T-cell (primary cell): ENCODE measurements at places on chromosomes 3 and 15. TPM values are rescaled to one million over a fixed set of nuclear protein-coding genes. Genes with fewer than 3 reads are reported as not detected.

PATL2 gene
- total RNA-seq: 48.5 TPM

DNA sequence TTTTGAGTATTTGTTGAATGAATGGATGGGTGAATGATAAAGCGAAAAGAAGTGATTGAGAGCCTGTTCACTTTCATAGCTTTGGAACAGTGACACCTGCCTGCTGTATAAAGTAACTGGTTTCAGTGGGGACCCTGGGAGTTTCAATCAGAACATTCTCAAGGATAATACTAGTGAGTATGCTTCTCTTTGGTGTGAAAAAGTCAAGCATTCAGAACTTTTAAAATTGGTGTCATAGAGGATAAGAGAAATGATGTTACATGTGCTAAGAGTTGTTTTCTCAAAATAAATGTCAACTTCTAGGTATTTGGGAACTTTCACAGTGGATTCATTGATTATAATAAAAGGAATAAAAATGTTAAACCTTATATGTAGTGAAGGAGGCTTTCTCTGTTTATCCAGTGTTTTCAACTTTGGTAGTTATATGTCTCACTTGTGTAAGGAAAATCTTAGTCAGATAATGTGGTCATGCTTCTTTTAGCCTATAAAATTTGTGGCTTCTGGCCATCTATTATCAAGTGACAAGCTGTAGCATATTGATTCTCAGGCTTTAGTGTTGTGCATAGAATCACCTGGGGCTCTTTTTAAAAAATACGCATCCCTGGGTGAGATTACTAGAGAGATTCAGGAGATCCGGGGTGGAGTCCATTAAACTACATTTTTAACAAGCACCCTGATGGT lies 11.9 kb downstream of the LRCH3 start:
- DNase-seq: no peak

DNA sequence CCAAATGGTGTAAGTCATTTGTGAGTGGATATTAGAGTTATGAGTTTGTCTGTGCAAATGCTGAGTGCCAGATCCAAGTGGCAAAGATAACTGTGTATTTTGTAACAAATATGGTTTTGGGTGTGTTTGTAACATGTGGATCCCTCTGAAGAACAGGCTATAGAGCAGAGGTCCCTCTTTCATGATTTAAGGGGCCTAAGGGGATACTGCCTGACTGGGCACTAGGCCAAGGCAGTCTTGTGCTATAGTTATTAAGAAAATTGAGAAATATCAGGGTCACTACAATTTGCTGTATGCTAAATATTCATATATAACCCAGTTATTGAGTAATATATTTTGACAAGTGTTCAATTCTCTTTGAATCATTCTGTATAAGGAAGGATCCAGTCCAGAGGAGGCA lies 555.6 kb upstream of the RGMA start:
- no peak for DNase-seq

DNA sequence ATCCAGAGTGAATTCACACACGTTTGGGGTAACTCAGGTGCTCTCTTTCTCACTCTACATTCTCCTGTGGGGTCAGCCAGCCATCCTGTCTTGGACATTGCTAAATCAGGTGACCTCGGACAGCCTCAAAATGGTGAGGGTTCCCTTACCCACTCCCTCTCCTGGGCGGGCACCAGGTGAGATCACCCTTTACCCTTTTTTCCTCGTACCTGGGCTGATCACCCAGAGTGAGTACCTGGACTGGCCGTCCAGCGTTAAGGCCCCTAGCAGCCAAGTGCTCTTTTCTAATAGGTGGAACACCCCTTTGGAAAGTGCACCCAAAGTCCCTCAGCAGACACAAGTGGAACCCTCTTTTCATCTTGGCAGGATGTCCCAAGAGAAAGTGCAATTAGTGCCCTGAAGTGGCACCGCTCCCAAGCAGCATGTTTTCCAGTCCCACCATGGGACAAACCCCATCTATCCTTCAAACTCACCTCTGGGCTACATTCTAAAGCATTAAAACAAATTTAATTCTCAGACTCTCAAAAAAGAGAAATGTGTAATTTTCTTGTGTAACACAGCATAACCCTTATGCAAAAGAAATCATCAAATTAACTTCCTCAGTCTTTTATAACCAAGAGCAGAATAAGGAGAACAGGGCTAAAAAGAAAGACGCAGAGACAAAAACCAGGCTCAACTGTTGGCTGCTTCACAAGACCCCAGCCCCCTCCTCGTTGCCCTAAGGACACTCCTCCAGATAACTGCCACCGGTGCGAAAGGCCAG lies 20.7 kb downstream of the TRANK1 start:
- DNase-seq: no peak

GRCh38 chr3:136211547-136211946 lies 15.4 kb upstream of the MSL2 start:
- no peak for DNase-seq

DNA sequence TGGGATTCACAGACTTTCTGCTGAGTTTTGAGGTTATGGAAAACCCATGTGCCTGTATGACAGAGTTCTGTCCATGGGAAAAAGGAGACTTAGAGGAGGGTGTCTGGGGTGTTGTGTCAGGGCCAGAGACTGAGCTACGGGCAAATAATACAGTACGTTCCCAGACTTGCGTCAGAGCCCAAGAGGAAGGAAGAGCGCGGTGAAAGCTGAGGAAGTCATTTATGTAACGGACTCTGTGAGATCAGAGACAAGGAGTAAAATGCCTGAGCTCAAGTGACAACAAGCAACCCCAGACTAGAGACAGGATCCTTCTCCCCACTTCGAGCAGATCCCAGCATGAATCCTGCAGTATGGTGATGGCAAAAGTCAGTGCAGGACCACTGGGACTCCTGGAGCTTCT lies 368.6 kb upstream of the MCTP2 start:
- no peak for DNase-seq

- no peak for DNase-seq
These were observed 297.8 kb downstream of the SATB1 start for GRCh38 chr3:18127174-18127858.

- no peak for DNase-seq
These were observed 7.2 kb upstream of the ZNF148 start for GRCh38 chr3:125382298-125382697.
